ENCODE measurements at places on chromosomes 6 and 20.

GRCh38 chr6:20997143-20997769 lies 463.0 kb downstream of the CDKAL1 start:
- DNase-seq = no peak

GRCh38 chr6:36289281-36289878 lies 19.5 kb downstream of the PNPLA1 start:
- DNase-seq = no peak

DNA sequence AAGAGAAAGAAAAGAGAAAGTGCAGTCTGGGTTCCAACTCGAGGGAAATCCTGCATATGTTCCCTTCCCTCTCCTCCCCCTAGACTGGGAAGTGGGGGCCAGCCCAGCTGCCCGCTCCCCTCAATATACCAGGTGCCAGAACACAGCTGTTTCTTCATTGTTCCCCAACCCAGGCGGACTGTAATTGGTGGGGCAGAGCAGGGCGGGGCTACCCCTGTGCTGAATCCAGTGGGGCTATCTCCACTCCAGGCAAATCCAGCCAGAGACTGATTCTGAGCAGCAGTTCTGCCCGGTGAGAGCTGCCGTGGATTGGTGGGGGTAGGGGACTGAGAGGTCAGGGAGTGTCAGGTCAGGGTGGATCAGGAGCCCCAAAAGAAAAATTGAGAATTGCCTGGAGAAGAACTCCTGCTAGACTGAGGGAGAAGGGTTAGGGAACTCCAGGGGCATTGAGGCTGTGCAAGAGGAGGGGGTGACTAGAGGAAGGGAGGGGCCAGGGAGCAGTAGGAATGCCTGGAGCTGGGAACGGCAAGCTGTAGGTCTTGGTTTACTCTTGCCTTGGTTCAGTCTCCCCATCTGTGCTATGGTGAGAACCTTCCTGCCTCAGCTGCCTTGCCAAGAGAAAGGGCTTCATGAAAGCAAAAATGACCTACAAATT lies at the start of gene MYMX:
MYMX (plus strand) TSS at position 250 of the 655 bp plus-strand sequence. CDS start 546 bp downstream, outside the sequence.
- no peak for DNase-seq

- DNase-seq = no peak
Measured at GRCh38 chr6:528989-529388, 127.9 kb downstream of the HUS1B start.

DNA sequence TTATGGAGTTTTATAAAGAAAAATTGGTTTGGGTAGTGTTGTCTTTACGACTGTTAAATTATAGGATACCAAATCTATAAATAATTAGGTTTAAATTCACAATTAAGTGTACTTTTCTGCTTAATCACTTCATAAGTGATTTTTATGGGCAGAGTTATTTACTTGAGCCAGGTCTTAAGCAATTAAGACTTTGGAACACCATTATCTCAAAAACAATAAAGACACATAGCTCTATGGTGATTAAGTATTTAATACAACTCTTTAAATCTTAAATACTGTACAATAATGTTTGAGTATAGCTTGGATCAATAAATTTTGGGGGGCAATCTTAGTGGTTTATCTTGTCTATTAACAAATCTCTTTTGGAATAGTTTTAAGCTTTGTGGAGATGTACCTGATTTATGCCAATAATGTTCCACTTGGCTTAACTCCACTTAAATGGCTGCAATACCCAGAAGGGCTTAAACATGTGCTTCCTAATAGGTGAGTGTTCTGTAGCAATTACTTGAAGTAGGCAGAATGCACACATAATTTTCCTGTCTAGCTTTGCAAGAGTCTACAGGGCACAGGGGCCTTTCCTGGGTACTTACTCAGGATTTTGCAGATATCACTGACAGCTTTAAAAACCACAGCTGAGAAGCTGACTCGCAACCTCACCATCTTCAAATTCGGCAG lies 7.5 kb downstream of the FERMT1 start:
- DNase-seq = no peak

- no peak for DNase-seq
Measured at GRCh38 chr6:87993356-87993755, 54.3 kb upstream of the SPACA1 start.

- no peak for DNase-seq
Measured at GRCh38 chr6:152695372-152696045, 2.2 kb upstream of the MYCT1 start.

GRCh38 chr6:145327586-145327985 lies 407.7 kb downstream of the EPM2A start:
- no peak for DNase-seq

Measured in GOT3 (cell line).